ENCODE measurements at places on chromosomes 16 and 17.

DNA sequence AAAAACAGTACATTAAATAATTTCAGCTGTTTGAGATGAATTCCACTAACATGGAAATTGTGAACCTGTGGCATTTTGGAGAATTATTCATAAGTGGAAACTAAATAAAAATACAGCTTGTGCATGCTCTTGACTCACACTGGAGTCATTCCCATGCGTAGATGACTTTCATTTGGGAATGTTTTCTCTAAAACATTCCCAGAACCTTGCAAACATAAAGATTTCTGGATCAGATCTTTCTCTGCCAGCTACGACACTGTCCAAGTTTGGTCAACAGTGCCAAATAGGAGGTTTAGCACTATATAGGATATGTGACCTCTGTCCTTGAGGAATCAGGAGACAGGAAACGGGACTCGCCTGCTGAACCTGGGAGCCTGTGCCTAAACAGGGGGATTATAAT lies 400.9 kb downstream of the SLC39A11 start:
- DNase-seq = no peak

GRCh38 chr16:8848231-8848938 lies 20.4 kb downstream of the CARHSP1 start:
- DNase-seq = no peak

GRCh38 chr17:58969156-58969555 lies 137.5 kb downstream of the TRIM37 start:
- no peak for DNase-seq

DNA sequence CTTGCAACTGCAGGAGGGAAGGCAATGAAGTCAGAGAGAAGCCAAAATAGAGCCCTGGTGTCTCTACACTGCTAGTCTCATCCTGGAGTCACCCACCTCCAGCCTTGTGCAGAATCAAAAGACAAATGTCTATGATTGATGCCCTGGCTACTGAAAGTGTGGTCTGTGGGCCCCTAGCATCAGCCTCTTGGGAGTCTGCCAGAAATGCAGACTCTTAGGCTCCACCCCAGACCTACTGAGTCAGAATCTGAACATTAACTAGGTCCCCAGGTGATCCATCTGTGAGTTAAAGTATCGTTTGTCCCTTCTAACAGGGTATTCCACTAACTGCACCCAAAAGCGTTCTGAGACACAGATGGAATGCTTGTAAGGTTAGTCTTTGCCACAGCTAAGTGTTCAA lies 21.2 kb downstream of the EARS2 start:
- DNase-seq = no peak

DNA sequence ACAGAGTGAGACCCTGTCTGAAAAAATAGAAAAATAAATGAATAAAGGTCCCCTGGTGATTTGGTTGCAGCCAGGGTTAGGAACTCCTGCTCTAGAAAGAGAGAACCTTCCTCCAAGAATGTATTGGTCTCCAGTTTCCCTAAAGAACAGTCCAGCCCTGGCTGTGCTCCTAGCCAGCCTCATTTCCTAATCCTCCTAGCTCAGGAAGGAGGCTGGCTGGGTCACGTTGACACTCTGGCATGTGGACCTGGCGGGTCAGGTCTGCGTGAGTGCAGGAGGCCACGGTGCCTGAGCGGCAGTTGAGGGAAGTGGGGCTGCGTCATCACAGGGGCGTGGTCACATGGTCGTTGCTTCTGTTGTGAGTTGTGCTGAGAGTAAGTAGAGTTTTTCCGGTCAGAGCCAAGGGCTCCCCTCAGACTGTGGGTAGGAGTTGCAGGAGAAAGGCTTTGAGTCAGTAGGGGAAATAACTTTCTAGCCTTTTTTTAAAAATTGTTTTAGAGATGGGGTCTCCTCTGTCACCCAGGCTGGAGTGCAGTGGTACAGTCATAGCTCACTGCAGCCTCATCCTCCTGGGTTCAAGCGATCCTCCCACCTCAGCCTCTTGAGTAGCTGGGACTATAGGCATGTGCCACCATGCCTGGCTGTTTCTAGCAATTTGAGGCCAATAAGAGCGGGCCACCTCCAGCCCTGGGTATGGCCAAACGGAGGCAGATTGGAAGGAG lies 194.0 kb upstream of the CIBAR2 start:
- peak; percentile 67 for DNase-seq

DNA sequence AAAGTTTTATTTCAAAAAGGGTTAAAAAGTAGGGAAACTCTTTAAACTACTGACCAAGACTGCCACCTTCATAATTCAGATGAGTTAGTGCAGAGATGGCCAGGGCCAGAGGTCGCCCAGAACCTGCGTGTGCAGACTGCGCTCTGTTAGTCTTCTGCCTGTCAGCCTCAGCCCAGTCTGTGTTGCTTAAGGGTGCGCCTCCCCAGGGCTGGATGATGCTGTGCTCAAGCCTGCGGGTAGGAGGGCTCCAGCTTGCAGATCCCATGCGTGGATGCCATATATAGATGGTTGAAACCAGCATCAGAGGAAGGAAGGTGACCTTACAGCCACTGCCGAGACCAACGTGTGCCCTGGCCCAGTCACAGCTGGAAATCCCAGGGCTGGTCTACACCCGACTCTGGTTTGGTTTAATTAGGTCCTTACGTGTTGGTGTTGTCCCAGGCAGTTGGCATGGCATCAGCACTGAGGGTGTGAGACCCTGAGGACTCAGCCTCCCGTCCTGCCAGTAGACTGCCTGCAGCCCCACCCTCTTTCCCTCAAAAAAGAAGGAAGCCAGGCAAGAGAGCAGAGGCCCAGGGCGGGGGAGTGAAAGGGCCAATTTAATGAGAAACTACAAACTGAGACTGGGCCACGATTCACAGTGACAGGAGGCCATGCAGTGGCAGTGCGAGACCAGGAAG lies 27.7 kb downstream of the CDIP1 start:
- DNase-seq = no peak

DNA sequence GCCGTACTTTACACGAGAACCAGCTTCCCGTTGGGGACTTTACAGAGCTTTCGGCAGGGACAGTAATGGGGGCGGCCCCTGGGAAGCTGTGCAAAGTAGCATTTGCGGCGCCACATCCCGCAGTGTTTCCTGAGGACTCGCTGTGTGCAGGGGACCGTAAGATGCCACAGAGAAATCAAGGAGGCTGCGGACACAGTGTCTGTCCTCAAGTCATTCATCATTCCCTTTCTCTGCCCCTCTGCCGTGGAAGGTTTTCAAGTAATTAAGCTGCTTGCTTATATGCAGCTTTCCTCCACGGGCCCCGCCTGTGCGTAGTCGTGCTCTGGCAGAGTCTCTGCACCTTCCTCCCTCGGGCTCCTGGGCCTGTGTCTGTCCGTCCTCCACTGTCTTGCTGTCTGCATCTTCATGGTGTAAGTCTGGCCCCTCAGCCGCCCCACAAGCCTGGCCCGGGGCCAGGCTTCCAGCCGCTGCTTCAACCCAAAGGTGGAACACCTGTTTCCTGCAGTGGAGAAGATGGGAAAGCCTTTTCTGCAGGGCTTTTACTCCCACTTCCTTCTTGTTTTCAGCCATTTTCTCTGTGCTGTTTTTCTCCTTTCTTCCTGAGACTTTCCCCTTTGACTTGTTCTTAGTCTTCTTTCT lies 216.9 kb upstream of the CHMP6 start:
- DNase-seq = no peak

- no peak for DNase-seq
Measured at GRCh38 chr16:47197536-47198179, 53.9 kb upstream of the NETO2 start.

DNA sequence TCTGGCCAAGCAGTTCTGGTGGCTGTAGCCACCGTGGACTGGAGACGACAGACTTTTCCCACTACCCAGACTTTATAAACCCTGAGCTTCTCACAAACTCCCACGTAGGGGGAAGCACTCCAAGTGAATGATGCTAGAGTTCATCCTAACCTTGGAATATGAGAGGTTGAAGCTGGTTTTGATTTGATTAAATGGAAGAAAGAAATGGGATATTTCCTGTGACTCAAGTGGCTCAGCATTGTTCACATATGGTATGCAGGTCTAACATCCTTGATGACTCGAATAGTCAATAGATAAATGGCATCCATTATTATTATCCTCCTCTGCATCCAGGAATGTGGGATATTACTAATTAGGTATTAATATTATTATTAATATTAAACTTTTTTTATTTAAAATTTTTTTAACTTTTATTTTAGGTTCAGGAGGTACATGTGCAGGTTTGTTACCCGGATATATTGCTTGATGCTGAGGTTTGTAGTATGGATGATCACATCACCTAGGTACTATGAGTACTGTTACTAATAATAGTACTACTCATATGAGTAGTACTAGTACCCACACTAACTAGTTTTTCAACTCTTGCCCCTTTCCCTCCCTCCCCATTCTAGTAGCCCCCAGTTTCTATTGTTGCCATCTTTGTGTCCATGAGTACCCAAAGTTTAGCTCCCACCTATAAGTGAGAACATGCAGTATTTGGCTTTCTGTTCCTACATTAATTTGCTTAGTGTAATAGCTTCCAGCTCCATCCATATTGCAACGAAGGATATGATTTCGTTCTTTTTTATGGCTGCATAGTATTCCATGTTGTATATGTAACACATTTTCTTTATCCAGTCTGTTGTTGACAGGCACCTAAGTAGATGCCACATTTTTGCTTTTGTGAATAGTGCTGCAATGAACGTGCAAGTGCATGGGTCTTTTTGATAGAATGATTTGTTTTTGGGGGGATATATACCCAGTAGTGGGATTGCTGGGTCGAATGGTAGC lies 22.9 kb downstream of the PIK3R6 start:
- no peak for DNase-seq

DNA sequence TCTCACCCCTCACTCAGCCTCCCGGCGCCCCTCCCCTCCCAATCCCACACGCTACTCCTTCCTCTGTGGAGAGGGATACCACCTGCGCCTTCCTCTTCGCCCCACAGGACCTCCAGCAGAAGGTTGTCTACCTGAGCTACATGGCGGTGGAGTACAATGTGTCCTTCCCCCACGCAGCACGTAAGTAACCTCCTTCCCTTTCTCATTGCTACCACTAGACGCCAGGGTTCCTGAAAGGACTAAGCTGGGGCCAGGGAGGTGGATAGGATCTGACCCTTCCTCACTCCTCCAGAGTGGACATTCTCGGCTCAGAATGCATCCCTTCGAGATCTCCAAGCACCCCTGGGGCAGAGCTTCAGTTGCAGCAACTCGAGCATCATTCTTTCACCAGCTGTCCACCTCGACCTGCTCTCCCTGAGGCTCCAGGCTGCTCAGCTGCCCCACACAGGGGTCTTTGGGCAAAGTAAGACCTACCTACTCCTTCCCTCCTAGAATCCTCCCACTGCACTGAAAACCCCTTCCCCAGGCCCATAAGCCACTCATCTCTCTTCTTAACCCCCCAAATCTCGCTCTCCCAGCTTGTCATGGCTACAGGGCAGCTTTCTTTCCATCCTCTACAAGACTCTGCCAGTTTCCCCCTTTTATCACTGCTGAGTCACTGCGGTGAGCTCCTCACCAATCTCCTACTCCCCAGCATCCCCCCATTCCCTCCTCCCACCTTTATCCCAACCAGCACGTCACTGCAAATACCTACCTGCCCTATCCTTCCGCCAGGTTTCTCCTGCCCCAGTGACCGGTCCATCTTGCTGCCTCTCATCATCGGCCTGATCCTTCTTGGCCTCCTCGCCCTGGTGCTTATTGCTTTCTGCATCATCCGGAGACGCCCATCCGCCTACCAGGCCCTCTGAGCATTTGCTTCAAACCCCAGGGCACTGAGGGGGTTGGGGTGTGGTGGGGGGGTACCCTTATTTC lies 1.5 kb downstream of the CD68 start:
- DNase-seq = no peak

DNA sequence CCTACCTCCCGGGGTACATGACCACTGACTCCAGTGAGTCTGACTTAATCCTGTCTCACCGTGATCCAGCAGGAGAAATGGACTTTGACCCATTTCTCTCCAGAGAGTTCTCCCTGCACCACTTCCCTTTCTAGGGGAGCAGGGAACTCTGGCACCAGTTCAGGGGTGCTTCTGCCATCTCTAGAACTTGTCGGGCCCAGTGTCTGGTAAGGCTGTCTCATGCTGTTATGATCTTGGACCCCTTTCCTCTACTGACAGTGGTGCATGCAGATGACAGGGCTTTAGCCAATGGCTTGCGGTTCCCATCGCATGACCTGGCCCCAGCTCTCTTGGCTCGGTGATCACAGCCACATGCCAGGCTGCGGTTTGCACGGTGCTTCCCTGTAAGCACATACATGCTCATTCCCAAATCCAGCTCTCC lies 62.0 kb downstream of the SLC39A11 start:
- no peak for DNase-seq

DNA sequence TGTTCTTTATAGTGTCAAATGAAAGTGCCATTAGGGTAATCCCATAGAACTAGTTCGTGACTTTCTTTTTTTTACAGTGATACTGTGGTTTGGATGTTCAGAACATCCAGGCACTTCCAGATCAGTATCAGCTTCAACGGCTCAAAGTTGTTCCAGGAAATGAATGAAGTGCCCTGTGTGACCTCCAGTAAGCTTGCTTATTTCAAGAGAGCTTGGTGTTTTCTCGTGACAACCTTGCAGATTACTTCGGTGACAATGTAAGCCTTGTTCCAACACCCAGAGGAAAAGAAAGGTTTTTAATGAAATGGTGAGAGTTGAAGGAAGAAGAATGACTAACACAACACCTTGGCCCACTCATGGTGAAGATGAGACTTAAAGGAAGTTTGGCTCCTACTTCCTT lies 16.0 kb upstream of the KCNJ16 start:
- DNase-seq = no peak

DNA sequence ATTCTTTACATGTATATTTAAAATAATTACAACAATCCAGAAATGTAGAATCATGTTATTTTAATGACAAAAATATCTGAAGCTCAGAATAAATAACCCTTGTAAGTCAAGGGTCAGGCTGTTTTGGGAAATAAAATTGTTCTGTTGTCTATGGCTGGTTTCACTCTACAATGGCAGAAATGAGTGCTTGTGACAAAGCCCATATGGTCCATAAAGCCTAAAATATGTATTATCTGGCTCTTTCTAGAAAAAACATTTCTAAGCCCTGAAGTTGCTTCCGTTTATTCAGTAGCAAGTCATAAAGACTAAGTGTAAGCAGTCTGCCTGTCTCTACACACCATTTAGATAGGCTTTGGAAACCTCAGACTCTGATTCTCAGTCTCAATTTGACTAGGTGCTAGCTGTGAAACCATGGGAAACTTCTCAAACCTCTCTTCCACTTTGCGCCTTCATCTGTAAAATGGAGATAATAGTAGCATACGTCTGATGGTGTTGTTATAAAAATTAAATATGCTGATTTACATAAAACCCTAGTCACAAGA lies 365.7 kb upstream of the CA10 start:
- no peak for DNase-seq

GRCh38 chr16:86676254-86676670 lies 97.9 kb downstream of the FOXL1 start:
- DNase-seq = no peak

- DNase-seq = peak; percentile 63
Measured at GRCh38 chr16:75264999-75265910, 13.8 kb upstream of the BCAR1 start.
